ENCODE measurements at places on chromosomes 7 and 10.

GRCh38 chr7:138008588-138009349 is 6.9 kb upstream of the CREB3L2 start:
- peak; percentile 83 for DNase-seq

DNA sequence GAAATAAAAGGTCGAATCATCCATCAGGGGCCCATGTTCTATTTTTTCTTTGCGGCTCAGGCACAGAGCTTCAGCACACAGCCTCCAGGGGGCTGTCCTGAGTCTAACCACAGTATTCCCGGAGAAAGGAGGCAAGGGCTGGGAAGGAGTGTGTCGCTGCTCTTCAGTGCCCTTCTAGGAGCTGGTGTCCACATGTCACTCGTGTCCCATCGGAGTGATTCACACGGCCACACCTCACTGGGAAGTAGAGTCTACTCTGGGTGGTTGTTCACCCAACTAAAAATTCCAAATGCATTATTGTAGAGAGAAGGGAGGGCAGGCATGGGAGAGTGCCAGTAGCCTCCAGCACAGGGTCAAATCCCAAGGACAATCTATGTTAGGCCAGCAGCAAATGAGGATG is 114.8 kb upstream of the LANCL2 start:
- no peak for DNase-seq

- DNase-seq: no peak
These were observed 5.6 kb downstream of the PIP4K2A start for GRCh38 chr10:22708772-22709171.

- no peak for DNase-seq
These were observed 31.6 kb upstream of the FOXK1 start for GRCh38 chr7:4650433-4651047.

- DNase-seq: no peak
These were observed 79.5 kb downstream of the BEND7 start for GRCh38 chr10:13449296-13449695.

DNA sequence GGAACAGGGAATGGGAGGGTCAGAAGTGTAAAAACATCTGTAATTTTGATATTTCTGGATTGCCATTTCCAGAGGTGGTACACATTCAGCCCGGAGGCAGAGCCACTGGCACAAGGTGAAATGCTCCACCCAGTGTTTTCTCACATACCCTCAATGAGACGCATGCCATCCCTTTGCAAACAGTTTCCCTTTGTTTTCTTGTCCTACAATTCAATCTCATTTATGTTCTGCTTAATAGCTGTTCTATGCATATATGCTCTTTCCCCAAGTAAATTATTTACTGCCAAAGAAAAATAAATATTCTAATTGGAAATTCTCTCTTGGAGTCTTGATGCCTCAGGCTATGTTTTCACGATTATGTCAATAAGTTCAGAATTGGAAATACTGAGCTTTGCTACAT is 369.7 kb upstream of the AKR1E2 start:
- no peak for DNase-seq

- DNase-seq: no peak
These were observed 30.3 kb downstream of the TRDMT1 start for GRCh38 chr10:17171141-17171641.

DNA sequence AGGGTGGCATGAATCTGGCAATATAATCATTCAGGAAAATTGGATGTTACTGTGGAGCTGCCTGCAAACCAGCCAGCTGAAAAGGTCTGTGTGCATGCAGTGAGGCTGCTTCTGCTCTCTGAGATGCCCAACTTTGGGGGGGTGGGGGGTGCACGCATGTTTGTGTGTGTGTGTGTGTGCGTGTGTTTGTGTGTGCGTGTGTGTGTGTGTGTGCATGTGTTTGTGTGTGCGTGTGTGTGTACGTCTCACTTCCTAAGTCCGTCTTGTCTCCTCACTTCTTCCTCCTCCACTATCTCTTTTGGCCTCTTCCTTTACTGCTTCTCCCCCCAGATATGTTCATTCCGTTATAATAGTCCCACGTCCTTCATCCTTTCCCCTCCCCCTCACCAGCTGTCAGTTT is 102.9 kb upstream of the MACROH2A2 start:
- DNase-seq: no peak

DNA sequence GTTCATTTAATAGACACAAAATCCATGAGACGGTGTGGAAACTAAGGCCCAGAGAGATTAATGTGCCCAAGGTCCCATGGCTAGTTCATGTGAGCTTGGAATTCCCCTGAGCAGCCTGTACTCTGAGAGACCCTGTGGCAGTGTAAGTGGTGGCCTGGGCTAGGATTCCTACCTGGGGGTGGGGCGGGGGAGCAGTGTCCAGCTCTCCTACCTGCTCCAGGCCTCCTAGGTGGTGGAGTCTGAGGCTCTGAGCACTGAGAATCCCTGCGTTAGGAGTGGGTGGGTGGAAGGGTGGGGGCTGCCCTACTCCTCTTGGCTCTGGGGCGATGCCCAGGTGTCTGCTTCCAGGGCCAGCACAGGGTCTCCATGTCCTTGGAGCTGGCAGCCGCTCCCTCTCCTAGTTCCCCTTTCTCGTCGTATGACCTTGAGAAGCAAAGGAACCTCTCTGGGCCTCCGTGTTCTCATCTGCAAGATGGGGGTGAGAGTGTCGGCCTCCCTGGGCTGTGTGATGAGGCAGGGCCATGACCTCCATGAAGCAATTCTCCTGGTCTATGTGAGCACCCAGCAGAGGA is 2.5 kb downstream of the SNCG start:
- DNase-seq: no peak

- DNase-seq: no peak
These were observed 3.4 kb downstream of the KCNIP2 start for GRCh38 chr10:101840102-101840684.

- peak; percentile 94 for DNase-seq
These were observed at the start of gene VSIR for GRCh38 chr10:71773221-71773971. VSIR (minus strand) TSS chr10:71773520; CDS start chr10:71773439, 81 bp downstream.

DNA sequence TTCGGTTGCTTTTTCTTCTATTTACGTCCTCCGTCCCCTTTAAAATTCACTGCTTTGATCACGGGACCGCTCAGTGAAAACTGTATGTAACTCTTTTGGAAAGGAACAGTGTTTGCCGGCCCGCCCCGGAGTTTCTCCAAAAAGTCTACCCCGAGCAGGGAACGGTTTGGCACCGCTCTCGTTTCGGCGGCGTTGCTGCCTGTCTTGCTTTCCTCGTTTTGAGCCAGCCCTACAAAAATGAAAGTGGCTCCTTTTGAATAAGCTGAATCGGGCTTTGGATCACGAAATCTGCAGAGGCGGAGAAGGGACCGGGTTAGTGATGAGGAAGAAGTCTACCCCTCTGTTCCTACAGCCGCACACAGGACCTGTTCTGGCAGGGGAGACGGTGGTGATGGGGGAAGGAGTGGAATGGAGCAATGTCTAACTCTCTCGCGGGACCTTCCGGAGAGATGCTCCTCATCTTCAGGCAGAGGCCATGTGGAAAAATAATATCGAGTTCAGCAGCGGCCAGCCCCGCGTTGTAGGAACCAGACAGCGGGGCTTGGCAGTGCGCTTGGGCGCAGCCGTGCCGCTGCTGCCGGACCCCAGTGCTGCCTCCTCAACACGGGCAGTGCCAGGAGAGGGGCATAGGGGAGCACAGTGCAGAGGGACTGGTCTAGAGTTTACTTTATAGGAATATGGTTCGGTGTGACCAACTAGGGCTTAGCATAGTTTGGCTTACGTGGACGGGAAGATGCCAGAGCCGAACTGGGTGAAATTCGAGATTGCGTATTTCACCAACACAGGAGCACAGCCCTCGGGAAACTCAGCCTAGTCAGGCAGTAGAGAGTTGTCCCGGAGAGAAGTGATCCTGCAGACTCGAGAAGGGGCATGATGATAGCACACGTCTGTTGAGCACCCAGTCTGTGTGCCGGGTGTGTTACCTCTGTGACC is 1.4 kb downstream of the HTRA1 start:
- no peak for DNase-seq

- no peak for DNase-seq
These were observed 2.4 kb downstream of the AMPH start for GRCh38 chr7:38628630-38629385.

GRCh38 chr7:121084748-121085336 is 96.3 kb downstream of the CPED1 start:
- DNase-seq: no peak

GRCh38 chr10:72107325-72108003 is 19.1 kb upstream of the SPOCK2 start:
- no peak for DNase-seq

DNA sequence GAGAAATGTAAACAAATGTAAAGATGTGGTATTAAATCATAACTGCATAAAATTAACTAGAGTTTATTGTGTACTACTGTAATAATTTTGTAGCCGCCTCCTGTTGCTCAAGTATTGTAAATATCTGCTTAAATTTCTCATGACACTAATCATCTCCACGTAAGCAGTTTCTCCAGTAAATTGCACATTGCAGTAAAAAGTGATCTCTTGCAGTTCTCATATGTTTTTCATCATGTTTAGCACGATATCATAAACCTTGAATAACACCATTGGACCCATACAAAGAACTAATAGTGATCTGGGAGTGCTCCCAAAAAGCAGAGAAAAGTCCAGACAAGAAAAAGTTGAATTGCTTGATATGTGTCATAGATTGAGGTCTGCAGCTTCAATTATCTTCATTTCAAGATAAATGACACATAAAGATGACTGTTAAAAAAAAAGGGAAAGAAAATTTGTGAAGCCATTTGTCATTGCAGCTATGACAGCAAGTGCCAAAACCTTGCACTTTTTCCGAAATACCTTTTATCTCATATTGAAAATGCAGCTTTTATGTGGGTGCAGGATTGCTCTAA is 15.3 kb downstream of the LIPA start:
- no peak for DNase-seq

- DNase-seq: peak; percentile 91
These were observed 259.9 kb downstream of the CACNA2D1 start for GRCh38 chr7:82183634-82184033.

GRCh38 chr10:67695555-67695954 is 440 bp downstream of the CTNNA3 start:
- no peak for DNase-seq

DNA sequence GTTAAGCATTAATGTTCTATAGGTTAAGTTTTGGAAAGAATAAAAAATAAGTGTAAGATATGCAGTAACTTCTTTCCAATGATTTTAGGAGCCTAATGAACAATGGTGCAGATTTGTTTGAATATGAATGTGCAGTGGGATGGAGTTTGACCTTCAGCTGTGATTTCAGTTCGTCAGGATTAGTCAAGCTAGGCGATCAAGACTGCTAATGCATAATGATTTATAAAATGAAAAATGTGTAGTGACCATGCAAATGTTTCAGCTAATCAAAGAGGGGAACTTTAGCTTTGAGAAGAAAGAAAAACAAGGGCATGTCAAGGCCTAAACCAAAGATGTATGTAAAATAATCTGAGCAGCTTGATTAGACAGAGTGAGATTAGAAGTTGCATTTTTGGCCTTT is 208.5 kb downstream of the FOXP2 start:
- DNase-seq: no peak

DNA sequence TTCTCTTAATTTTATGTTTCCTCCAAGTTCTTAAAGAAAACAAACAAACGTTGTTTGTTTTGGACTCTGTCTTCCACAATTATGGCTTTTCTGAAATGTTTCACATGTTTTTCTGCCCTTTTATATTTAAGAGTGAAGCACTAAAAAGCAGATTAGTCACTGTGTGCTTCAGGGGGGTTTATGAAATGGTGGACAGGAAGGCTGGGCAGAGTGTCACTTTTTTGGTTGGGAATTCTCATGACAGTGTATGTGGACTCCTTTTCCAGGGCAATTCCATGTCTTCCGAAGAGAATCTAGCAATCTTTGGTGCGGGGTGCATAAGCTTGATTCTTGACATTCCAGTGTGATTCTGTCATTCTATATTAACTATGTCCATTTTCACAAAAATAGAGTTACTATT is 669.4 kb downstream of the PARD3 start:
- no peak for DNase-seq

- no peak for DNase-seq
These were observed 377 bp upstream of the POLR1F start for GRCh38 chr7:19709249-19709578.

DNA sequence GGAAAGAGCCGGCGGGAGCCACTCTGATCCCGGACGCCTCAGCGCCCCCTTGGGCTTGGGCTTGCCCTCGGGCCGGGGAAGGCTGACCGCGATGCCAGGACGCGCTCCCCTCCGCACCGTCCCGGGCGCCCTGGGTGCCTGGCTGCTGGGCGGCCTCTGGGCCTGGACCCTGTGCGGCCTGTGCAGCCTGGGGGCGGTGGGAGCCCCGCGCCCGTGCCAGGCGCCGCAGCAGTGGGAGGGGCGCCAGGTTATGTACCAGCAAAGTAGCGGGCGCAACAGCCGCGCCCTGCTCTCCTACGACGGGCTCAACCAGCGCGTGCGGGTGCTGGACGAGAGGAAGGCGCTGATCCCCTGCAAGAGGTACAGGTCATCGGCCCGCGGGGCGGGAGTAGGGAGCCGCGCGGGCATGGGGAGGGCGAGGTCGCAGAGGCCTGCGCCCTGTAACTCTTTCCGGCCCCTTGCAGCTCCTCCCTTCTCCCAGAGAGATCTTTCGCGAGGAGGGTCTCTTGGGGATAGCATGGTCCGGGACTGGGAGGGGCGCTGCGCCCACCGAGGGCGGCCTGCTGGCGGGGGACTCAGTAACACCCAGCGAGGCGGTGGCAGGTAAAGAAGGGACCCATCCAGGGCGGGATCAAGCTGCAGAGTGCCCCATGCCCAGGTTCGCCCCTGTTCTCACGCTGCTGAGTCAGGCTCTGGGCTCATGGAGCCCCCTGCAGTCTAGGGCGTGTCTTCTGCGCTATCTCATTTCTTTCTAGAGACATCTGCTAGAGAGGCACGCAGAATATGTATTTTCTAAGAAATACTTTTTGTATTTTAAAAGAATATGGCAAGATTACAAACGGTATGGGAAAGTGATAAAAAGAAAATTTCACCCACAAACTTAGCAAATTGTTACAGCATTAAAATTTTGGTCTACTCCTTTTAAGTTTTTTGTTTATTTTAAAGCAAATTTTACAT is 687 bp downstream of the EPDR1 start:
- DNase-seq: peak; percentile 87

GRCh38 chr7:138355254-138355653 is 104.8 kb upstream of the TRIM24 start:
- DNase-seq: no peak

DNA sequence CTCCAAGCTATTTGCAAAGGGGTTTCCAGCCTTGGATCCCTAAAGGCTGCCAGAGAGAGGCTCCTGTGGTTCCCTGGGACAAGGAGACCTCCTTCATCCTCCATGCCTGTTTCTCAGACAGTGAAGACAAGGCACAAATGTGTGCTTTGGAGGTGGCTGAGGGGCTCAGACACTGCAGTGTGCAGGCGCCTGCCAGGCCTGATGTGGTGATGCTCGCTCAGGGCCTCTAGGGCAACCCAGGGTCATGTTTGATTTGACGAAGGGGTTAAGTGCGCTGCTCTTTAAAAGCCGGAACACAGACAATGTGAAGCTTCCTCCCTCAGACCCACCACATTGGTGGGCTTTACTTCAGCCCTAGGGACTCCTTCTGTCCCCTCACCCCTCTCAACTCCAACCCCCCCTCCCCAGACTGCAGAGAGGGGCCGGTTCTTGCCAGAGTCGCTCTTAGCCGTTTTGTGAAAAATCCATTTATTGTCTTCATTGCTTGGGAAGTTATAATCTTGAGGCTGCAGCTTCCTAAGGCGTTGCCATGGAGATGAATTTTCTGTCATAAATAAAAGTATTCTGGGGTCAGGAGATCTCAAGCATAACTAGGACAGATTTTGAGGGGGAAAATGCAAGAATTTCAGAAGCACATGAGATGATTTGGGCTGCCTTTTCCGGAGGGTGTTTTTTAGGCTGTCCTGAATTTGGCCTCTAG is 35.8 kb downstream of the PDGFA start:
- no peak for DNase-seq

GRCh38 chr10:28722065-28722803 is 44.9 kb downstream of the BAMBI start:
- no peak for DNase-seq

- DNase-seq: no peak
These were observed 52.6 kb upstream of the PCBD1 start for GRCh38 chr10:70940834-70941568.
